ENCODE measurements at places on chromosomes 6 and 20. TPM values are rescaled to one million over a fixed set of nuclear protein-coding genes. Genes with fewer than 3 reads are reported as not detected.

Gene PDE10A
- total RNA-seq: 10.4 TPM

Gene CYP24A1
- not detected for total RNA-seq

Gene GPX5
- total RNA-seq: not detected

Gene NR2E1
- not detected for total RNA-seq

Gene REPS1
- 59.5 TPM for total RNA-seq

Gene KCNK5
- 1.5 TPM for total RNA-seq

Gene ELOVL4
- 0.17 TPM for total RNA-seq

Gene SYNJ2
- total RNA-seq: 8.1 TPM

Gene GPLD1
- 1.7 TPM for total RNA-seq

Gene LY86
- 62.0 TPM for total RNA-seq

Gene MAPK13
- 17.4 TPM for total RNA-seq

Gene ESR1
- total RNA-seq: 6.4 TPM

Gene WFDC8
- total RNA-seq: not detected

Gene ACSS1
- 49.5 TPM for total RNA-seq

Gene ZNF311
- 0.85 TPM for total RNA-seq

Gene ULBP3
- 1.3 TPM for total RNA-seq

Gene FNDC1
- total RNA-seq: 0.33 TPM

Gene DLK2
- total RNA-seq: 0.54 TPM

Gene LHFPL5
- total RNA-seq: not detected

Gene KHDC1L
- not detected for total RNA-seq

Gene RIPOR3
- total RNA-seq: 12.7 TPM
